ENCODE measurements at places on chromosomes 1 and 21.

GRCh38 chr1:79197421-79197820 is 190.9 kb upstream of the ADGRL4 start:
- DNase-seq = no peak

- no peak for DNase-seq
These were observed 44.7 kb downstream of the CDC42BPA start for GRCh38 chr1:227273557-227273956.

DNA sequence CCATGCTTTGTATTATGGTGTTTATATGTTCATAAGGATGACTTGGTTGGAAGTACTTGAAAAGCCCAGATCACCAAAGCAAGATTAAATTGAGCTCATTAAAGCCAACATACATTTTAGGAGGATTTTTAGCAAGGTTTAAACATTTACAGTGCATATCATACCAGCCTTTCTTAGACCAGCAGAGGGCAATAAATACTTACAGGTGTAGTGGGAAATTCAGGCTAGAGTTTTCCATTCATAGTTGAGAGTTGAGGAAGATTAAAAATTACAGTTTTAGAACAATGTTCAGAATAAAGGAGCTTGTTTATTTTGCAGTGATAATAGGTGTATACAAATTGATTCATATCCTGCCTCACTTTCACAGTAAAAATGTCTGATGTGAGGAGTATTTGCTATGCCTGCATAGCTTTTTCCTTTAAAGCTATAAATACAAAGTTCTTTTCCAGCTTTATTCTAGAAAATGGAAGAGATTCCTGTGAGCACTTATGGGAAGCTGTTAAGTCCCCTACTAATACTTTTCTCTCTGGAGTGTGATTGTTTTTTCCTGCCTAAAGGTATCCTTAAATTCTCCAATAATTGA is 35.3 kb downstream of the DTL start:
- DNase-seq = no peak

GRCh38 chr21:35664683-35665082 is 395.6 kb downstream of the SETD4 start:
- no peak for DNase-seq

- DNase-seq = no peak
These were observed 120.8 kb upstream of the ADGRL2 start for GRCh38 chr1:81679942-81680341.

GRCh38 chr1:12142891-12143630 is 23.7 kb upstream of the TNFRSF1B start:
- peak; percentile 78 for DNase-seq

- DNase-seq = no peak
These were observed 7.5 kb upstream of the GATAD2B start for GRCh38 chr1:153929981-153930948.

- no peak for DNase-seq
These were observed 5.9 kb downstream of the SLAMF7 start for GRCh38 chr1:160744852-160745520.

- DNase-seq = no peak
These were observed 171.1 kb downstream of the DAB1 start for GRCh38 chr1:57252597-57253294.

- DNase-seq = no peak
These were observed 454.3 kb downstream of the AJAP1 start for GRCh38 chr1:5108740-5109139.

DNA sequence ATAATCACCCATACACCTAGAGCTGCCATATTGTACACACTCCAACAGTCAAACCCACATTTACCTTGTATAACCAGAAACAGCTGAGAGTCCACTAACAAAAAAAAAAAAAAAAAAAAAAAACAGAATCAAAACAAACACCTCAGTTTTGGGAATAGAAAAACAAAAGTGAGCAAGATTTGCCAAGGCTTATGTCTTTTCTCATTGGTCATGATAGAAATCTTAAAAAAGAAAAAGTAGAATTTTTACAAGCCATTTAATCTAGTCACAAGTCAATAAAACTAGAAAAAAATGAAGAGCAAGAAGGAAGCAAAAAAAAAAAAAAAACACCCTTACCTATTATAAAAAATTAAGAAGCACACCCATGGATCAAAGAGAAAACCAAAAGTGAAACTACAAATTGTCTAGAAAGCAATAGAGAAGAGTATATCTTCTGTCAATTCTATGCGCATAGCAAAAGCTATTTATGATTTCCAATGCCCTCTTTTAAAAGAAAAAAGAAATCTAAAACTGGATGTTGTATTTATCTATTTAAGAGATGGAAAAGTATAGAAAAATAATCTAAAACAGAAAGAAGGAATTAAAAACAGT is 113.2 kb upstream of the GALNT2 start:
- no peak for DNase-seq

GRCh38 chr1:180620581-180620980 is 11.2 kb upstream of the XPR1 start:
- no peak for DNase-seq

- DNase-seq = peak; percentile 93
These were observed 58.9 kb upstream of the LAPTM5 start for GRCh38 chr1:30816211-30817076.

GRCh38 chr1:234892642-234893041 is 236.0 kb downstream of the TOMM20 start:
- DNase-seq = no peak

- no peak for DNase-seq
These were observed 19.4 kb downstream of the PRPF38A start for GRCh38 chr1:52423771-52424170.

GRCh38 chr1:241213139-241213538 is 143.9 kb downstream of the RGS7 start:
- DNase-seq = no peak

- DNase-seq = no peak
These were observed 105.2 kb upstream of the TSPAN2 start for GRCh38 chr1:115194506-115194905.

DNA sequence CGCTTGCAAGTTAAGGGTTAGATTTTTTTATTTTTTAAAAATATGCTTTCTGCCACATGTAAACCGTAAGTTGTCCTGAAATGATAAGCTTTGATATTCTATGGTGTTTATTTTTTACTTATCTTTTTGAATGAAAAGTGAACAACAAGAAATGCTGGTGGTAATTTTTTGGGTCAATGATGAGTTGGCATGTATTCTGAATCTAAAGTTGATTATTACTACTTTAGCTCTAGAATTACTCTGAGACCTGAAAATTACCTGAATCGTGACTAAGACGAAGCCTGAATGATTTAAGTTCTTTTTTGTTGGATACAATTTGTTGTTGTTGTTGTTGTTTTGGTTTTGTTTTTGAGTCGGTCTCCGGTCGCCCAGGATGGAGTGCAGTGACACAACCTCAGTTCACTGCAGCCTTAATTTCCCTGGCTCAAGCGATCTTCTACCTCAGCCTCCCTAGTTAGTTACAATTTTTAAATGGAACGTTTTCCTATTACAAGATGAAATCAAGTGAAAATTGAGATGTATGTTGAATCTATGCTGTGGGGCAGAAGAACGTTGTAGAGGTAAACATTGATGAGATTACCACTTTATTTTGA is 941 bp downstream of the RABGGTB start:
- DNase-seq = no peak

GRCh38 chr1:67708606-67709005 is 23.6 kb downstream of the GADD45A start:
- DNase-seq = no peak

DNA sequence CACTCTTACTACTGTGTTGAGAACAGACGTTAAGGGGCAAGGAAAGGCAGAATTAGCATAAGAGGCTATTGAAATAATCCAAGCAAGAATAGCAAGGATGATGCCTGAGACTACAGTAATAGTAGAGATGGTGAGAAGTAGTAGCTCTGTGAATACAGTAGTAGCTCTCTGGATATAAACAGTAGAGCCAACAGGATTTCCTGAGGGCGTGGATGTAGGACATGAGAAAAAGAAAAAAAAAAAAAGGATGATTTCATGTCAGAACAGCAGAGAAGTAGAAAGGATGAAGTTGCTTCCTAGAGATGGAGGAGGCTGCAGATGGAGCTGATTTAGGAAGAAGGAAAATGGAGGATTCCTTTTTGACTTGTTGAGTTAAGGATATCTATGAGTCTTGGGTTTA is 112.3 kb downstream of the OMA1 start:
- DNase-seq = no peak

- no peak for DNase-seq
These were observed 161.7 kb downstream of the PTPRU start for GRCh38 chr1:29397981-29398380.

GRCh38 chr1:101382135-101382534 is 145.3 kb downstream of the S1PR1 start:
- DNase-seq = no peak

GRCh38 chr21:37503848-37504467 is 137.4 kb downstream of the DYRK1A start:
- DNase-seq = no peak

DNA sequence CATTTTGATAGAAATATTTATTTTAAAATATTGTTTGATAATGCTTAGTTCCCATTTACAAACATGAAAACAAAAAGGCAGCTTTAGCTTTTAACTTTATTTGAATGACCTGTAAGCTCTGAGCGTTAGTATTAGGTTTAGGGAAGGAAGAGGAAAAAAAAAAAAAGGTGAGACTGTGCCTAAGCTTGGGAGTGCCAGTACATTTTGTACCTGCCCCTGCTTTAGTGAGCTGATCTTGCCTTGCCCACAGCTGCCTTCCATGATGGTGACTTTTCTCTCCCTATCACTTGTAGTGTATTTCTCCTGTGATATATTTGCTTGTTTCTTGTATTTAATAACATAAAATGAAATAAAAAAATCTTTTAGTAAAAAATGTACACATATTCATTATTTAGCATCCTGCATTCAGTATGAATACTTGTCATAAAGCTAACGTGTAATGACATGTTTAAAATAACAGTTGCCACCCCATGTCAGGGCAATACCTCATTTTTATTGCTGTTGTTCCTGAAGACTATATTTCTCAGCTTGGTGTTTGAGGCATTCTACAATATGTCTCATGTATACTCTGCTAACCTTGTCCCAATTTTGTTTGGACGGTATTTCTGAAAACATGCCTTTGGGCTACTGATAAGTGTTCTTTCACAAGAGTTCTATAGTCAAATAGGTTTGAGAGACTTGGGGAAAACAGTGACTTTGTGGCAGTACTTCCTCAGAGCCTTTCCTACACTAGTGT is 76.3 kb downstream of the NEK7 start:
- no peak for DNase-seq

DNA sequence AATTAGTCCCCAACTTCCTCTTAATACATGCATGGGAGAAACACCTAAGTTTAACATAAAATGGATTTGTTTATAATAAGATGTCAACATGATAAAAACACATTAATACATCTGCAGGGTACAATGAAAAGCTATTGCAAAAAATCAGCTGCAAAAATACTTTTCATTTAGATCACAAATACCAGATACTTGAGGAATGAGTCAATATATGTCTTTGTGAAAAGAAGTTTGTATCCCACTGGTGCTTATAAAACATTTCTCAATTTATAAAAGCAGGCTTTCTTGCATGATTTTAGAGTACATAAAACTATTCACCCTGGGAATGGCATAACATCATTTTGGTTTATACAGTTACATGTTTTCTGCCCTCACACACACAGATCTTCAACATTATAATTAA is 18.6 kb upstream of the PRKAA2 start:
- no peak for DNase-seq

DNA sequence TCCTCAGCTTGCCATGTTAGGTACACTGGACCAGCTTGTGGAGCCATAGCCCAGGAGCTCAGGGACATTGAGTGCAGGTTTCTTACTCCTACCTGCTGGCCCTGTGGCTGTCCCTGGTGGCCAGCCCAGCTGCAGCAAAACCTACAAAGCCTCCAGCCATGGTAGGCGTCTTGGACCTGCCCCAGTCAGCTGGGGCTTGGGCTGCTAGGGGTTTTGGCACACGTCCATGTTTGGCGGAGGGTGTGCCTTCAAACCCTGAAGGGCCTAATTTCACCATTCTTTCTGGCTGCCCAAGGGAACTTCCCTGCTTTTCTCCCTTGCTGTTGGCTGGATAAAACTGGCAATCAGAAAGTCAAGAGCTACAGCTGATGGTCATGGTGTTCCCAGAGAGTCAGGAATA is 25.4 kb downstream of the HMGCS2 start:
- DNase-seq = no peak

DNA sequence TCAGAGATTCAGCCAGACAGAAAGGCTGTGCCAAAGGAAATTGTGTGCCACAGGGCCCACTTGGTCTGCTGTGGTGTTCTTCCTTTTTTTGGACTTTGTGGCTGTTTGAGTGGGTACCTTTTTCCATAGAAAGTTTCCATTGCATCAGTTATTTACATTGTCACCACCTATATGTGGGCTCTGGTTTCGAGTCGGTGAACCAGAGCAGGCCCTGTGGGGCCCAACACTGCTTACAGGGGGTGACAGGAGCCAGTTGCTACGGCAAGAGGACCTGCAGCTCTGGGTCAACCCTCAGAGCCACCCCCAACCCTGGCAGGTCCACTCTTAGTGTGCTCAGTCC is 157.0 kb upstream of the EDN2 start:
- no peak for DNase-seq

- no peak for DNase-seq
These were observed 170.0 kb downstream of the LTN1 start for GRCh38 chr21:28822486-28823335.

DNA sequence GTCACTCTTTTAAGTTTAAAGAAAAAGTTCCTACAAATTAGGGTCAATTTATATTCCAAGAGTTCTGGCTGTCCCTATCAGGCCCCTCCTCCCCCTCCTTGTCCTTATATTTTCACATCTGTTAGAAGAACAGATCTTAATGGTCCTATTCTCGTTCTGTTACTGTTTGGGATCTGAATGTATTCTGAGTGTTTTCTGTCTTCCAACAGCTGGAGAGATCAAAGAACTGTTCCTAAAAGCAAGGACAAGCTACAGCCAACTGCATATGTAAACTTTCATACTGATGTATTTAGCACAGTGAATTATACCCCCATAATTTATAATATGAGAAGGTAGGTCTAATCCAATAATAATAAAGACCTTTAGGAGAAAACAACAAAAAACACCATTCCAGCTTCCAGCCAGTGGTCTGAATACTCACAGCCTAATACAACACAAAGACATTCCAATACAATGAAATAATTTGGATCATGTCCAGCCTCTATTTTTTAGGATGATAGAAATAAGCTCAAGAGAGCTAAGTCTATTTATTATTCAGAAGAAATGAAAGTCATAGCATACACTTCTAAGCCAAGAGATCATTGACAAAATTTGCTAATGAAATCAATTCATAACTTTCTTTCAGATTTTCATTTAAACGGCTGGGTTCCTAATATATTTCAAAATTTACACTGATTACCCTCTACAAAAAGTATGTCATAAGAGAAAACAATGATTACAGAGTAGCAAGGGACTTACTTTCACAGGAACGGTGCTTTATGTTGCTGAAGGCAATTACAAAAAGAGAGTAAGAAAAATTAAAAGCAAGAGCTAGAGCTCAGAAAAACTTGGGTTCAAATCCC is 25.3 kb downstream of the WLS start:
- DNase-seq = no peak

DNA sequence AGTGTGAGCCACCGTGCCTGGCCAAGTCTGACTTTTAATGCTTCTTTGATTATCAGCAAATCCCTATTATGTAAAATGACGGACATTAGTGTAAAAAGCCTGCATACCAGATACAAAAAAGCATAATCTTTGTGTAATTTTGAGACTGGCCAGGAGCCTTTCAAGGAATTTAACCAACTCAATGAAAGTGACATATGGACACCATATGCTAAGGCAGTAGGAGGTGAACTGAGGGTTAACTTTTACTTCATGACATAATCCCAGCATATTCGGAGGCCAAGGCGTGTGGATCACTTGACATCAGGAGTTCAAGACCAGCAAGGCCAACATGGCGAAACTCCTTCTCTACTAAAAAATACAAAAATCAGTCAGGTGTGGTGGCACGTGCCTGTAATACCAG is 94.6 kb downstream of the EIF4G3 start:
- DNase-seq = no peak

Data from sciatic nerve (tissue), 2 donors.